ENCODE measurements at places on chromosomes 5 and 9.
A peak's percentile ranks its signal among the peaks of the same experiment; 100 is the strongest.

DNA sequence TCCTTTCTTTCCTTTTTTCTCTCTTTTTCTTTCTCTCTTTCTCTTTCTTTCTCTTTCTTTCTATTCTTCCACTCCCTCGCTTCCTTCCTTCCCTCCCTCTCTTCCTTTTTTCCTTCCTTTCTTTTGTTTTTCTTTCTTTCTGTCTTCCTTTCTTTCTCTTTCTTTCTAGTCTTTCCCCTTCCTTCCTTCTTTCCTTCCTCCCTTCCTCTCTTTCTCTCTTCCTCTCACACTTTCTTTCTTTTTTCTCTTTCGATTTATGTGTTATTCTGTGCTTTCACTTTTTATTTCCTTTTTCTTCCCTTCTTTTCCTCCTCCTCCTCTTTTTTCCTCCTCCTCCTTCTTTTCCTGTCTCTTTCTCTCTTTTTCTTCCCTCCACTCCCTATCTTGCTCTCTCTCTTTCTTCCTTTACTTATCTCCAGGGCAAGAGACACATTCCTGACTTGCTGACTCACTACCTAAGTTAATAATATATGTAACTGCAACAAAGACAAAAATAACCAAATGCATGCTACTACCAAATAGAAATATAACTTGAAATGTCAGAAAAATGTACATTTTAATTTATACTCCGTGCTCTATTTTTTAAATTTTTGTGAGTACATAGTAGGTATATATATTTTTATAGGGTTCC lies 445.5 kb downstream of the GABRG2 start:
- no peak for DNase-seq

- DNase-seq = no peak
These were observed 45.8 kb downstream of the FRMPD1 start for GRCh38 chr9:37696528-37696927.

- no peak for DNase-seq
These were observed 132.0 kb downstream of the PIK3R1 start for GRCh38 chr5:68347536-68347935.

- DNase-seq = no peak
These were observed 1567.2 kb upstream of the WWC1 start for GRCh38 chr5:166724284-166724683.

GRCh38 chr5:135437796-135438560 lies 9.2 kb downstream of the DCANP1 start:
- DNase-seq = no peak

GRCh38 chr9:116480700-116481099 lies 206.4 kb upstream of the TRIM32 start:
- DNase-seq = no peak

GRCh38 chr5:83925321-83925954 lies 204.8 kb upstream of the HAPLN1 start:
- no peak for DNase-seq

DNA sequence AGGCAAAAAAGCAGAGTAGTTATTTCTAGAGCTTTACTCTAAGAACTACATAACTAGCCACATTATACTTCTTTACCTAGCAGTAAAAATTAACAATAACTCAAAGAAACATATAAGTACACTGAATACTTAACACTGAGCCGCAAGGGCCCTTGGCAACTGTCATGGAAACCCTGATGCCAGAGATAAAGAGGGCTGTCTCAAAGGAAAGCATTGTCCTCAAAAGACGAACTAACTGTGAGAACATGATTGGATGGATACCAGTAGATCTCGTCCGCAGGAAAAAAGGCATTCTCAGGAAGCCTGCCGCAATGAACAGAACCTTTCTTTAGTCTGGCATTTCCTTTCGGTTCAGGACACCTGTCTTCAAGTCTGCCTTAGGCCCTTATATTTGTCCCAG lies 379.0 kb upstream of the SLC30A5 start:
- DNase-seq = no peak

GRCh38 chr9:4096121-4096520 lies 203.7 kb downstream of the GLIS3 start:
- DNase-seq = no peak

- no peak for DNase-seq
These were observed 2.1 kb downstream of the GTF3C4 start for GRCh38 chr9:132672413-132672690.

GRCh38 chr5:78268356-78268755 lies 26.1 kb downstream of the AP3B1 start:
- no peak for DNase-seq

- no peak for DNase-seq
These were observed 246.0 kb downstream of the GADD45G start for GRCh38 chr9:89850631-89851325.

DNA sequence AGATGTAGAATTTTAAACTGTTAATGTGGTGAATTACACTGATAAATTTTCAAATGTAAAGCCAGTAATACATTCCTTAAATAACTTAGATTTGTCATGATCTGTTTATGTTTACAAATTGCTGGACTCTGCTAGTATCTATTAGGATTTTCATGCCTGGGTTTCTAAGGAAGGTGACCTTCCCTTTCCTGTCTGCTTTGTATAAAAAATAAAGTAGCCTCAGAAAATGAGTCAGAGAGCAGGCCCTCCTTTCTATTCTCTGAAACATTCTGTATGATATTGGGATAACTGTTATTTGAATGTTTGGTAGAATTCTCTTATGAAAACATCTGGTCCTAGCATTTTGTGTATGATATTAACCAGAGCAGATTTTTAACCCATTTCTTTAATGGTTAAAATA lies 255.3 kb downstream of the SYK start:
- no peak for DNase-seq

- no peak for DNase-seq
These were observed 35.1 kb upstream of the ZFYVE16 start for GRCh38 chr5:80372780-80373179.

DNA sequence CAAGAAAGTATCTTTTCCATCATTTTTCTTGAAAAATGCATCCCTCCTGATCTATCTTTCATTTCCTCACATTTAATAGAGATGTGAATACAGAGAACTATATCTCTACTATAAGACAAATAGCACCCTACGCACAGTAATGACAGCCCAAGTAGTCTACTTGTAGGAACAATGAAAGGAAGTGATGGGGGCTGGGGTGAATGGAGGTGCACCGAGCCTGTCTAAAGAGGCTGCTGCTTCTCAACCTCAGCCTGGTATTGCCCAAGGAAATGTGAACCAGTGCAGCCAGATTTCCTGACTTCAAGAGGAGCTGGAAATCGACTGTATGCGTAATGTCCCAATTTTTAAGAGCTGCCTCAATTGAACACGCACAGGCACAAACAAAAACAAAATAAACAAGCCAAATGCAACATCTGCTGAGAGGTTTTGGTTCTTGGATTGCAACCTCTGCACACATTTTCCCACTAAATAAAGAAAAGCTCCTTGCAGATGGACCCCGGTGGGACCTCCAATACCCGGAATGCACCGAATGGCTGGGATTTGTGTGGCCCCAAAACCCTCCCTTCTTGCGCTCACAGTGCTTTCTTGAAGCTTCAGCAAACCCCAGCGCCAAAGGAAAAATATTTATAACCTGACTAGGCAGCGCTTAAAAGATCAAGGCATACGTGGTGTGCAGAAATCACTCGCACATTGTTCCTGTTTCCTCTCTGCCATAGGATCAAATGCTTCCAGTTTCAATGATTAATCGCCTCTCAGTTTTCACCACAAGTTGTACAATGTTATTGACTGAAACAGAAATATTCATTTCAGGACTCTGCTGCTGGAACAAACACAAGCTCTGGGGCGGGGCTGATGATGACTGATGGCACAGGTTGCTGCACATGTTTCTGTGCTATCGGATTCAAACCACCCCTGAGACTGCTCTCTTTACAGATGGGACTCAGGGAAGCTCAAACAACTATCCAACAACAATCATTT lies 68.3 kb downstream of the KCNIP1 start:
- no peak for DNase-seq

DNA sequence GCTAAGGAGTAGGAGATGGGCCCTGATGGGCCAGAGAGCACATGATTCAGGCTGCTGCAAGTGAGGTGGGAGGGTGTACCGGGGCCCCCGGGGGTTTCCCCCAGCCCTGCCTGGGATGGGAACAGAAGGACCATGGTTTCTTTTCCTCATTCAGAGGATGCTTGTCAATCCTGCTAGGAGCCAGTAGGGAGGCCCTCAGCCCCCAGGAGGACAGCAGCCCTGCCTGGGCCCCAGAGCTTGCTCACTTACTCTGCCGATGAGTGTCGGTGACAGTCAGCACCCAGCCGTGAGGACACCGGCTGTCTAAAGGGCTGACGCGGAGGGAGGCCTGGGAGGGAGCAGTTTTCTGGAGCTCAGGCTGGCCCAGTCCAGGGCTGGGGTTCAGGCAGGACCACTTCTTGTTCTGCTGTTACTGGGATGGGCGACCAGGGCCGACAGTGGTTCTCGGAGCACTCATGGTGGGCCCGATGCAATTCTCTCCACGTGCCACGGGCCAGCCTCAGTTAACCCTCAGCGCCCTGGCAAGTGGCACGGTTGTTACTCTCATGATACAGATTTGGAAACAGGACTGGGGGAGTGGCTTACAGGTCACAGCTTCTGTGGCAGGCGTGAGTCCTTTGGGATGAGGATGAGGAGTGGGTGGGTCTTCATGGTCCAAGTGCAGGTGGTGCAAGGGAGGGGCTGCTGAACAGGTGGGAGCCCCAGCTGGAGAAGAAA lies 1.8 kb downstream of the ARRDC1 start:
- peak; percentile 2 for DNase-seq

DNA sequence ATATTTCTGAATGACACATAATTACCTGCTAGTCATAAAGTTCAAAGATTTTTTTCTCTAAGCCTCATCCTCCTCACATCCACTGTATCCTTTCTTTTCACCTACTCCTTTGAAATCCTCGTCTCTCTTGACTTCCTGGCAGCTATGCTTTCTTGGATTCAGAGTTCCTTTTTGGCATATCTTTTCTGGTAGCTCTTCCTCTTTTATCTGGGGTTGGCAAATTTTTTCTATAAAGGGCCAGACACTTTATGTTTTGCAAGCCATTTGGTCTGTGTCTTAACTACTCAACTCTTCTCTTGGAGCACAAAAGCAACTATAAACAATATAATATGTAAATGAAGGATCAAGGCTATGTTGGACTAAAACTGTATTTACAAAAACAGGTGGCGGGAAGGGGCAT lies 197.5 kb downstream of the KIAA0825 start:
- no peak for DNase-seq

DNA sequence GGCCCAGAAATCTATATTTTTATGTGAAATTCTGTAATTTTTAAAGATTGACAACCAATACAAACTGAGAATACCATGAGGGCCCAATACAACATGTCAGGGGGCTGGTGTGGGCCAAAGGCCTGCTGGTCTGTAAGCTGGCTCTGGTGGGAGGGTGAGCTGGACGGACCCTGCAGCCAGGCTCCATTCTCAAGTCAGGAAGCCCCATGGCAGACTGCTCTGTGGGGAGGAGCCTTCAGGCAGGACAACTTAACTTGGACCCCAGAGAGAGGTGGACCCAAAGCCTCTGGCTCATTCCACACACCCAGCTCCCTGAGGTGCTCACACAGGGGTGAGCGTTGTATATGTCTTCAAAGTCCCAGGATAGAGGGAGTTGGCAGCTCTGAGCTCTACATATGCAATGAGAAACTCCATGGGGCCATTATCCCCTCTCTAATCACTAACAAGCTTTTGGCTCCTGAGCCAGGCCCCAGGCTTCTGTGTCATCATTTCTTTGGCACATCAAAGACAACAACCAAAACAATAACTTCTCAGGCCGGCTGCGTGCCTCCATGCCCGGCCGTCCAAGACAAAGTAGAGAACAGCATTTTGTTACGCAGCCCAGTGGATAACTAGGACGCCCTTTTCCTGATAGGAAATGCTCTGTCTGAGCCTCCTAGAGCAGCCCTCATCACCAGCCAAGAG lies 6.4 kb downstream of the SEPTIN8 start:
- DNase-seq = no peak

GRCh38 chr5:14773588-14773987 lies 98.0 kb downstream of the ANKH start:
- no peak for DNase-seq

GRCh38 chr5:181118369-181118768 lies 12.6 kb downstream of the OR2V1 start:
- DNase-seq = no peak

DNA sequence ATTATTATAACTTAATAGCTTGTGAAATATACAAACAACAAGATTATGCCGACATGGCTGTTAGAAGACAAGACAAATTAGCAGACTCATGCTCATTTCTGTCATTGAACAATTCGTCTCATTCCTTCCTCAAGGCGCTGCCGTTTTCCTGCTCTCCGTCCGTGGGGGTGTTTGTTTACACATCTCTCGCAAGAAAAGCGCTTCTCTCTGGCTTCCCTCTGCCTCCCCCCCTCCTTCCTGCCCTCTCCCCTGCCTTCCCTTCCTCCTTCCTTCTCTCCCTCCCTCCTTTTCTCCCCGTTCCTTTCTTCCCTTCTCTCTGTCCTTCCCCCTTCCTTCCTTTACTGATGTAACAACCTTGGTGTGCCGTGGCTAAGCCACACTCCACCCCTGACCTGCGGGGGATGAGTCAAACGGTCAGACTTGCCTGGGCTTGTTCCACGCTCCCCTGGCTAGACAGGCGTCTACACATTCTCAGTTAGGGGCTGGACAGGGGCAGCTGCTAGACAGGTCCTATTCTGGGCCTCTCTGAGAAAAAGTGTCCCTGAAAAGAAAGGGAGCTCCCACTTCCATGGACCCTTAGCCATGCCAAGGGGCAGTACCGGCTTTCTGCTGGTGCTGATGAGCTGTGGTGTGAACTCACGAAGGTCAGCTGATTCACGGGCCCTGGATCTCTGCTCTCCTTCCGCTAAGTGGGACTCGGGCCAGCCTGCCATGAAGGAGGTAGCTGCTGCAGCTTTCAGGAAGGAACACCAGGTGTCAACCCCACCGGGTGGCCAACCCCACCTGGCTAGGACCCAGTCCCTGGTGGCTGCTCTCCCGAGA lies 32.0 kb upstream of the SPTLC1 start:
- peak; percentile 67 for DNase-seq

DNA sequence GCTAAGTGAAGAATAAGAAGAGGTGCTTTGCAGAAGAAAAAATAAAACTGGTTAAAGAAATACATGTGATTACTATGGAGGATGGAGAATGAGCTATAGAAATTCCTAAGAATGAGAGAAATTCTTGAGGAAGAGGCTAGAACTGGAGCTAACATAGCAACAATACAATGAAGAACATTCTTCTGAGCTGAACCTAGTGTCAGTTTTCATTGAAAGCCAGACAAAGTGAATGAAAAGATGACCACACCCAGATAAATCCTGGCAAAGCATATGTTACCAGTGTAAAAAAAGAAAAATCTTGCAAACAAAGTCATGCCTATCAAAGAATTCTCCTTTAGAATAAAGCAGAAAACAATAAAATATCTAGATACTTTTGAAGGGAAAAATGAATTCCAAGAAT lies 39.6 kb downstream of the SGCD start:
- no peak for DNase-seq

DNA sequence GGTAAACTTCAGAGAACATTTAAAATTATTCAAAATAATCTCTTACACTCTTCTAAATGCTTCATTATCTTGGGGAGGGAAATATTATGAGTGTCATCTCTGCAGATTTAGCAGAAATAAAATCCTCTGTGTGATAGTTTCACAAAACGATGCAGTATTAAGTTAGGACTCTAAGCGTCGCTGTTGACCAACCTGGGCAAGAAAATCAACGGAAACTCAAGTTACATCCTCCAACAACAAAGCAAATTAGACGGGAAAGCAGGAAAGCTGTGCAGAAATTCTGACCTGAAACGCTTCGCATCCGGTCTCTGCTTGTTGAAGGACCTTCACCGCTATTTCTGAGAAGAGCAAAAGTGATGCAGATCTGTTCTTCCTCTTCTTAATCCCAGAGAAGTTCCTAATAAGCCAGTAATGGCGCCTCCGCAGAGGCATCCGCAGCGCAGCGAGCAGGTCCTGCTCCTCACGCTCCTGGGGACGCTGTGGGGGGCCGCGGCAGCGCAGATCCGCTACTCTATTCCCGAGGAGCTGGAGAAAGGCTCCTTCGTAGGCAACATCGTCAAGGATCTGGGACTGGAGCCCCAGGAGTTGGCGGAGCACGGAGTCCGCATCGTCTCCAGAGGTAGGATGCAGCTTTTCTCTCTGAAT lies at the start of gene PCDHGA6:
TSS of gene PCDHGA6 (plus strand) at position 219 of the 645 bp plus-strand sequence. CDS start at position 412, 193 bp downstream.
- no peak for DNase-seq
